ENCODE measurements at places on chromosomes 5 and 9.

DNA sequence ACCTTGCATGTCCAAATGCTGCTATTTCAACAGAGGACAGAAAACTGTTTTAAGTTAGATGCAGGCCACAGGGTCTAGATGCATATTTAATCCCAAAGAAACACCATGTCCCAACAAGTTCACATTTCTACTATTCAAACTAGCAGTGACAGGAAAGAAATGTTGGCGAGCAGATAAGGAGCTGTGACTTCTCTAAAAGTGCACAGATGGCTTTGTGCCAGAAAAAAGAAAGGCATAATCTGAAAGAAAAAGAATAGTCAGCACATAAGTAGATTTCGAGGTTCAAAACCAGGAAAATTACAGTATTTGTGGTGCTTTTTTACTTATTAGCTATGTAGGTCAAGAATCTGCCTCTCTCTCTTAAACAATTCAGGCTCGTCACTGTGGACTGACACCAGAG, 178.3 kb downstream of the DNAH5 start:
- DNase-seq, result no peak

DNA sequence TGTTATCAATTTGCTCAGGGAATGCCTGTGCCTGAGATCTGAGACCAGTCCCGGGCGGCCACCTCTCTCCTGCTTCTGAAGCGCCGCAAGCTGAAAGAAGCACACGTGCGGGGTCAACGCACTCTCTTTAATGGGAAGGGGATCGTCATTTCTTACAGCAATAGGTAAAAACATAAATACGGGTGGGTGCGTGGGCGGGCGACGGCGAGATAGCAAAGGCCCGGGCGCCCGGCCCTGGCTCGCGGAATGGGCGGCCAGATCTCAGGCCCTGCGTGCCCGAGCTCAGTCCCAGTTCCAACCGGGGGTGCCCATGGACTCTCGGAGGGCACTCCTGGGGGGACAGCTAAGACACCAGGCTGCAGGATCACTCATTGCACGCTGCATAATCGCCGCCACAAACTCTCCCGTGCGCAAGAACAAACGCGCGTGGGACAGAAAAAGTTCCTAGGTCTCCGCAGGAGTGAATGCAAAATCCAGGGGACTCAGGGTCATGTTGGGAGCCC, 3.0 kb downstream of the NKX2-5 start:
- DNase-seq, result no peak

- DNase-seq, result no peak
Observed at GRCh38 chr5:171606414-171607024, 179.1 kb upstream of the SMIM23 start.

GRCh38 chr5:144462577-144462976, 291.9 kb downstream of the KCTD16 start:
- no peak for DNase-seq

DNA sequence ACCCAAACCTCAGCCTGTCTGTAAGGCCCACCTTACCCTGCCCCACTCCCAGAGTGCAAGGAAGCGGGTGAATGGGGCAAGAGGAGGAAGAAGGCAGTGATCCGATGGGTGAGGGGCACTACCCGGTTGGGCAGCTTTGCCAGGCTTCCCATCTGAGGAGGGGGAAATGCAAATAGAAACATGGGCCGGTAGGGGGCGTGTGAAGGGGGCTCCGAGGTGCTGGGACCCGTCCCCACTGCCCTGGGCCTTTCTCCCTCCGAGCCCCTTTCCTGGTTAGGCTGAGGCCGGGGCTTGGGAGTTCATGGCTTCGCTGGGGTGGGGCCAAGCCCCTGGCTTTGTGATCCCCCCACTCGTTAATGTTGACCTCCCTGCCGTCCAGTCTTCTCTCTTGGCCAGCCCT, 23.6 kb upstream of the MYORG start:
- DNase-seq, result no peak

DNA sequence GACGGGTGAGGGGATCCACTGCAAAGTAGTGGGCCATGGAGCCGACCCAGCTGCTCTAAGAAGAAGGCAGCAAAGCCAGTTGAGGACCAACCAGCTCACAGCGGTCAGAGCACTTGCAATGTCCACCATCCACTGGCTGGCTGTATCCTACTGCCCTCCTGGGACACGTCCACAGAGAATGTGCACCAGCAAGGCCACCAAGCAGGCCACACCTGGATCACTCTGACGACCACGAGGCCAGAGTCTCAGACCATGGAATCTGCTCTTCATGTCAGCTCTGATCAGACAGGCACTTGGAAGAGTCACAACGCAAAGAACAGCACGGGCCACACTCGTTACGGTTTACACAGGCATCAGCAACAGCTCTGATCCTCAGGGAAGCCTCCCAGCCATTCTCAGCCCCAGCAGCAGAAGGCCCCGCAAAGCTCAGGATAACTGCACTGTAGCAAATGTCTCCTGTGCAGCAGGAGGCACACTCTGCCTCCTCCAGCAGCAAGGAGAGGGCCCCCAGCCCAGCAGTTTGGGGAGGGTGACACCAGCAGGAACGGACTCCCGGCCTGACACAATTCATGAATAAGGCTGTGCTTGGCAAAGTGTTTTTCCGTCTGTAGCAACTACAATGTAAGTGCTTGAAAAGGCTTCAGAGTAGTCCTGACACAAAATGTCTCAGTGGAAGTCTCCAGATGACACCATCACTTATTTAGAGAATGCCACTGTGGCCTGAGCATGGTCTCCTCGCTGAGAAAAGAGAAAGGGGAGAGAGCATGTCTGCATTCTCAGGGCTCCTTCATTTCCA, 15.7 kb downstream of the SEMA4D start:
- DNase-seq, result peak; percentile 31

GRCh38 chr9:88905506-88905905, 85.8 kb upstream of the S1PR3 start:
- no peak for DNase-seq

DNA sequence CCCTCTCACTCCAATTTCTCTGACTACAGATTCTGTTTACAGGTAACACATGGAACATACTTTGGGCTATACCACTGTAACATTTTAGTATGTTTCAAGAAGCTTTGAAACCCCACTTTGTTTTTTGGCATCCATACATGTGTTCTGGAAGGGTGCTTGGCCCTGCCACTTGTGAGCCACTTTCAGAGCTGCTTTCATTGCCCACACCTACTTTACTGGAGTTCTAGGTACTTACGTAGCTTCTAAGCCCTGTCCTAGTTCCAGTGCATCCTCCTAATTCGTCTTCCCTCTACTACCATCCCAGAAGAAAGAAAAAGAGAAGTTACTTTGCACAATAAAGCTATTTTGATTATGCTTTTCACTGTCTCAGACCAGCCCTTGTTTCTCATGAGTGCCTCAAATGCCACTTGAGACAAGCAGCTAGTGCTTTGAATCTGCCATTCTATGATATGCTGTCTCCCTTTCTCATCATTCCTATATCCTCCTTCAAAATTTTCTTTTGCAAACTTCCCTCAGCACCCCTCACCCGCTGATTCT, 26.5 kb upstream of the C5orf47 start:
- DNase-seq, result no peak

DNA sequence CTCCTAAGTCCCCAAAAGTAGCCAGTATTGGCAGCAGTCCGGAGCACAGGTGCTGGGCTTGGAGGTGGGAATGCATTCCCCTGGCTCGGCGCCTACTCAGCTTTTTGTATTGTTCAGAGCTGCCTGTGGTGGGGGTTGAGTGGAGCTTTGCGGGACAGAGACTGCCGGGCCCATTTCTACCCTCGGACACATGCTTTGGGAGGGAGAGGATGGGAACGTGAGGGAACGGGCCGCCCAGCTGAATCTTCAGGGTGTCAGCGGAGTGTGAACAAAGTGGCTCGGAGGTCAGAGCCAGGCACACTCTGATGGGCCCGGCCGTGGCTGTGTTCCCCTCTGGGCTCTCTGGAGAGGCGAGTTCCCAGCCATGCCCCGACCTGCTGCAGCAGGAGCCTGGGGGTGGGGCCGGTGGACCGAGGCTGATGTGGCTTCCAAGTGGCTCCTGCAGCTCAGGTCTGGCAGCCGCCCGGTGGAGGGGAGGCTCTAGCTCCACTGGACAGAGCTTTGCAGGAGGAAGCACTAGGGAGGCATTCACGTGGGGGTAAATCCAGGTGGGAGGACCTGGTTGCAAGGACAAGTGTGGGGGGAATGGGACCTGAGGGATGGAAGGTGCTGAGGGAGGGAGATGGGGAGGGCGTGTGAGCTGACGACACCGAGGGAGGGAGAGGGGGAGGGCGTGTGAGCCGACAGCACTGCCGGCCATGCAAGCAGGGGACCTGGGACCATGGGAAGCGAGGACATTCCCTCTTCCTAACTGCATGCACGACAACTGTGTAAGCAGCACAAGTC, 31.1 kb upstream of the SLC6A3 start:
- peak; percentile 45 for DNase-seq

GRCh38 chr5:149745212-149745942, 15.3 kb downstream of the PPARGC1B start:
- DNase-seq, result no peak

DNA sequence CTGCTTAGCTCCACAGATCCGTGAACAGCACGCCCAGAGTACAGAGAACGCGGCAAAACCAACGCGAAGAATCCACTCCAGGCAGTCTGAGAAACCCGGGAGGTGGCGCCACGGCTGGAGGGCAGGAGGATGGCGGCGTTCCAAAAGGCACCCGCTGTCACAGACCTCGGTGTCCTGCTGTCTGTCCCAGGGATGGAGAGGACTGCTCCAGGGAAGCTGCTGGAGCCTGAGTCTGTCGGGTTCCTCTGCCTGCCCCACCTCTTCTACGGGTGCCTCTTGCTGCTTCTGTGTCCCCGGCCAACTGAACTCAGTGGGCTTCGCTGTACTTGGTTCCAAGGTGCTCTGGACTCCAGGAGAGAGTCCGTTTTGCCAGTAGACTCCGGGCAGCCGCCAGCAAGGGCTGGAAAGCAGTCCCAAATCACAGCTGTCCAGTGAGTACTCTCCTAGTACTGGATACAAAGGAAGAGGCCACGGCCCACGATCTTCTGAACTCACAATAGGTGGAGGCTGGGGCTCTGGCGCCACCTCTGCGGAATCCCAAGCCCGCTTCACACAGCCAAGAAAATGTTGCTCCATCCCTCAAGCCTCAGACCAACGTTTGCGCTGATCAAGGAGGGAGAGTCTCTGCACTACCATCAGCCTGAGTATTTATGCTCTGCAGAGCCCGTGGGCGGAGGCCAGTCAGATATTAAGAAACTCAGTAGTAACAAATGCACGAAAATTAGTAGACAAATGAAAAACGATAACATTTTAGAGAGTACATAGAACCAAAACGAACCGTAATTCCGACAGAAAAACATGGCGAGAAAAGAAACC, 440 bp downstream of the ANXA2R start:
- DNase-seq, result no peak

DNA sequence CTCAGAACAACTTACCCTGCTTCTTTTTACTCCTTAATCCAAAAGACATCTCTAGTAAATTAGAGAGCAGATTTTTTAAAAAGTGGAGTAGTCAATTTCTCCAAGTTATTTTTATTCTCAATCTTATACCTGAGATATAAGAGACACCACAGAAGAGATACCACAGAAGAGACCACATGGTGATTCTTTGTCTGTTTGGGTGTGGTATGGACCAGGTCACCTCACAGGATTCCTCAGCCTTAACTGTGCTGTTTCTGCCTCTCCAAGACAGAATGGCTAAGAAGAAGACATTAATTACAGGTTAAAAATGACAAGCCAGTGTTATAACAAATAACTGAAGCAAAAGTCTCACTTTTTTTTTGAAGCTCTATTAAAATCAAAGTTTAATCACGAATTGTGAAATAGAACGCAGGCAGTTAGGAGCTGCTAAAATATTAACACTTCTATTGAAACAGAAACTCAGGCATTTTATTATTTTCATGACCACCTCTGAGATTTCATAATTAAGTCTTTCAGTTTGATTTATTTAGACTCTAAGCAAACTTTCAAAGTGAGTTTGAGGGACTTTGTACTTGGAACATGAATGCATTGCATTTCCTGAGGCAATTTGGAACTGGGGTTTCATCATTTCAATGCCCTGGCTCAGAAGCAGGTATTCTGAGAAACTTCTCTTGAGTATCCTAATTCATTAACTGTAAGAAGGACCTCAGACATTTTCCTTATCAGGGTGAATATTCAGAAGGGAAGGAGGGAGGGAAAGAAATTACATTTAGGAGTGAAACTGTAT, 280.7 kb downstream of the KCTD16 start:
- DNase-seq, result no peak

GRCh38 chr5:131266370-131267060, 2.7 kb downstream of the CDC42SE2 start:
- DNase-seq, result no peak

DNA sequence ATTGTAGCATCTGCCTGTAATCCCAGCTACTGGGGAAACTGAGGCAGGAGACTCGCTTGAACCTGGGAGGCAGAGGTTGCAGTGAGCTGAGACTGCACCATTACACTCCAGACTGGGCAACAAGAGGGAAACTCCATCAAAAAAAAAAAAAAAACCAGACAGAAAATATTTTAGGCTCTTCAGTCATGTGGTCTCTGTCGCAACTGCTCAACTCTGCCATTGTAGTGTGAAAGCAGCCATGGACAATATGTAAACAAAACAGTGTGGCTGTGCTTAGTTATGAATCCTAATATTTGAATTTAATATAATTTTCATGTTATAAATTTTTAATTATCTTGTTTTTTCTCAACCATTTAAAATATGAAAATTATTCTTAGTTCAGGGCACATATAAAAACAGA, 38.4 kb downstream of the ZFAND5 start:
- no peak for DNase-seq

DNA sequence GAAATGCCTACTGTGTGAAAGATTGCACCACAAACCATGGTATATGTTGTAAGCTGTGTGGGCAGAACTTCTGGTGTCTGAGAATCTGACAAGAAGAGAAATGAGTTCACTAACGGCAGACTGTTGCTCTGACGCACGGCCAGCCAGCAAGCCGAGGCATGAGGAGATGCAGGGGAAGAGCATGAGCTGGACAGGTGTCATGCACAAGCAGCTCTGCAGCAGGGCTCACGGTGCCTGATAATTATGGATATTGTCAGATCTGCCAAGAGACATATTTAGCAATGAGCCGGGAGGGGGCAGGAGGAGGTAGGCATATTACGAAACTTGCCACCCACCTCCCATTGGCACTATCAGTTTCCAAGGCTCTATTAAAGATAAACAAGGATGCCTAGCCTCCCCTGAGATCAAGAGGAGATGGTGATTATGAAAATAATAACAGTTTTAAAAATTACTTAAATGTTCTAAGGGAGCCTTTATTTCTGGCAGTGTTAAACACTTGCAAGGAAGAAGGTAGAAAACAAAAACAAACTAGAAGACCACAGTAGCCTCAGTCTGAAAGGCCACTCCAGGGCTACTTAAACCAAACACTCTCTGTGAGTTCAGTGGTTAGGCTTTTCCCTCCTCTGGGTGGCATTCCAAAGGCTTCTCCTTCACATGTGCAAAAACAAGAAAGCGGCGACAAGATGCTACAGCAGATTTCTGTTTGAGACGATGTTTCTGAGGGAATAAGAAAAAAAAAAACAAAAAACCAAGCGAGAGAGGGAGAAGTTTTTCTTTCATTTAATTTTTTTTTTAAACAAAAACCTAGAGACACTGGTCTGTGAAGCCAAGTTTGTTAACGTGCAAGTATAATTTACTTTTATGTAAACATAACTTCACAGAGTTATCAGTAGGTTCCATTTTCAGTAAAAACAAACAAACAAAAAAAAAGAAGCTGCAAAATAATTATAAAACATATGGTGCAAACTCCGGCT, 339.5 kb downstream of the BNC2 start:
- DNase-seq, result peak; percentile 32
